ENCODE measurements at places on chromosomes 3 and 15.
A peak's percentile ranks its signal among the peaks of the same experiment; 100 is the strongest.

DNA sequence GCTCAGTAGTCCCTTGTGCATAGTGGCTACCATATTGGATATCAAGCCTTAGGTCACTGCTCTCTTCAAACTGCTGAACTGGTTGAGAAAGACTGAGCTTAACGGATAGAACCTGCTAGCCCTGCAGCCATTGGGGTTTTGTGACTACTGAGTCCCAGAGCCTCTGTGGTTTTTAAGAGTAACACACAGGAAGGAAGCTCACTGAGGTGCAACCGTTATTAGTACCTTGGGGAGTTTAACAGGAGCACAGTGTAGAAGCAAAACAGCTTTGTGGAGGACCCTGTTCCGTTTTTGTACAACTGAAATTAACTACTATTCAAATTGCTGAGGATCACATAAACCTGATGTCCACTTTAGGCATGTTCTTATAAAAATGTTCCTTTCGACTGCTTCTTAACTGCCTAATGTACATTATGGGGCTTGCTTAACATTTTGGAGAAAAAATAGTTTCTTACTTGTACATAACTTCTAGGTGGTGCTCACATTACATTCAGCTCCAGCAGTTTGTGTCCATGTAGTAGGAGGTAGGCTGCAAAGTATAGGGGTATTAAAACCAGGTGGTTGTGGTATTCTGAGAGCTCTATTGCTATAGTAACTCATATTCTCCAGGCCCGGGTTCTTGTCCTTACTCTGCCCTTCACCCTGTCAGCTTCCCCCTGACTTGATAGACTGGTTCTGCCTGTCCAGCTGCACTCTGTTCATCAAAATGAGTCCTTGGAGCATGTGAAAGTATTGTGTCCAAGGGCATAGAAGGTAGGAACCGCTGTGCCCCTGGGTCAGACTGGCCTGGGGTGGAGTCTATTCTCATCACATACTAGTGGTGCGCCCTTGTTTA is 17.3 kb downstream of the PXK start:
- DNase-seq = no peak

DNA sequence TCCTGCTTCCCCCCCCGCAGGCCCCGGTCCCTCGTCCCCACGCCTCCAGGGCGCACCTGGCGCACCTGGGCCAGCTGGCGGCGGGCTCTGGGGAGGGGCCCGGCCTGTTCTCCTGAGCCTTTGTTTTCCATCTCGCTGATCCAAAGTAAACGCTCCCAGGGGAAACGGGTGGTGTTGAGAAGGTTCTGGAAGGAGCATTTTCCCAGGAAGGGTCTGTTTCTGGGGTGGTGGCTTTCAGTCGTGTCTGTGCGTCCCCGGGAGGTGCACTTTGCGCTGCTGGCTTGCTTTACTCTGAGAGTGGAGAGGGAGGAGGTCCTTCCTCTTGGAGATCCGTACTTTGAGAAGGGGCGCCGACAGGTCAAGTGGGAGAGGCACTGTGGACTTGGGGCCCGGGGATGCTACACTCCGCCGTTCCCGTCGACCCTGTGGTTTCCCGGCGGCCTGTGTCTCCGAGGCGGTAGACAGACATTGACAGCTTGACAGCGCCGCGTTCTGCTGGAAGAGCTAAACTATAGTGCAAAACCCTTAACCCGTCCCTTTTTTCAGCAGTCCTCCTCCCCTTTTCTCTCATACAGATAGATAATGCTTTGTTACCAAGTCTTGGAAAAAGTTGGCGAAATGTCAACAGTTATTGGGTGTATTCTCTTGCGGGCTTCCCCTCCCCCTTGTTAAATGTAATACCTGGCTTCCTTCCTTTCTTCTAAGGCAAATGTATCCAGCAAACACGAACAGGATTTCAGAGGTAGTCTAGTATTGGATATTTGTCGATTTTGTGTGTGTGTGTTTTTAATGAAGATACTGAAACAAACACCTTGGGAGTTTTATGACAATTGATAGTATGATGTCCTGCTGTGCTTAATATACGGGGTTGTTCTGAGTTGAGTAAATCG is 6.5 kb downstream of the TPM1 start:
- DNase-seq = peak; percentile 62

DNA sequence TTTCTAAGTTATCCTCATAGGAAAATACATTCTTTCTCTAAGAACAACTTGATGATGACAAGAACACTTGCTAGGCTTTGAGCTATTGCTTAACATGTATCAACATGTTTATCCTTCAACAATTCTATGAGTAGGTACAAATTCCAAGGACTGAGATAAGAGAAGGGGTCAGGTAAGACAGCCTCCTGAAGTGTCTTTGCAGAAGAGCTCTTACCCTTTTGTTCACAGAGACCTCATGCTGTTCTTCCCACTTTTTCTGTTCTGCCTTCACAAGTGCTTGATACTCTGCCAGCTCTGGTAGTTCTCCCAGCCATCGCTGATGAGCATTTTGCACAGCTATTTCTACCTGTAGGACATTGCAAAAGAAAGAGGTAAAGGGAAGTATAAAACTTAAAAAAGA is 50.9 kb downstream of the CEP152 start:
- DNase-seq = no peak

DNA sequence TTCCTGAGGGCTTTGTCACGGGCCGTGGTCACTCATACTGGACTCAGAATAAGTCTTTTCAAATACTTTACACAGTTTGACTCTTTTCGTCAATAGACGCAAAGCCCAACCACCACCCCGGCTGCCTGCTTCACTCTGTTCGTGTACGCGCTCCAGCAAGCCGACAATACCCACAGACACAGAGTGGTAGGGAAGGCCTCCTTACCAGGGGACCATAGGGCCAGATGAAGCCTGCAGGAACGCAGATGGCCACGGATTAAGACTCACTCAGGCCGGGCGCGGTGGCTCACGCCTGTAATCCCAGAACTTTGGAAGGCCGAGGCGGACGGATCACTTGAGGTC is 29.7 kb downstream of the EFCAB12 start:
- peak; percentile 31 for DNase-seq

- no peak for DNase-seq
Measured at GRCh38 chr15:27514526-27514925, 543.5 kb downstream of the GABRG3 start.

GRCh38 chr3:62261121-62261520 is 112.2 kb downstream of the FEZF2 start:
- DNase-seq = no peak

- DNase-seq = no peak
Measured at GRCh38 chr3:154936196-154936595, 143.9 kb upstream of the MME start.

- no peak for DNase-seq
Measured at GRCh38 chr3:51739110-51739509, 32.2 kb downstream of the GRM2 start.

- DNase-seq = no peak
Measured at GRCh38 chr3:117444175-117444574, 734.6 kb downstream of the TUSC7 start.

DNA sequence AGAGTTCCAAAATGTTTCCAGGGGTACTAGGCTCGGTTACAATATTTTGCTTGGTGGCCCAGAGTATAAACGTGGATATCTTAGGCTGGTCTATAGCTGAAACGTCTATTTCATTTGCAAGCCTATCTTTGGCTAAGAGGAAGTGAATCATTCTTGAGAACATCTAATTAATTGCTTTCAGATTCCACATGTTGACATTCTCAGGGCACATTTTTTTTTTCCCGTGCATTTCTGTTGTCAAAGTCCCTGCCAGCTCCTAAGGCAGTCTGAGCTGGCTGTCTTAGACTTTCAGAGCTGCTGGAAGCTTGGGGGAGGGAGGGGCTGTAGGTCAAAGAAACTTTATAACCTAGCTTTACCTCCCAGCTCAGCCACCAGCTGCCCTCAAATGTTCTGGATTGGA is 23.2 kb upstream of the LAMP3 start:
- DNase-seq = peak; percentile 86

DNA sequence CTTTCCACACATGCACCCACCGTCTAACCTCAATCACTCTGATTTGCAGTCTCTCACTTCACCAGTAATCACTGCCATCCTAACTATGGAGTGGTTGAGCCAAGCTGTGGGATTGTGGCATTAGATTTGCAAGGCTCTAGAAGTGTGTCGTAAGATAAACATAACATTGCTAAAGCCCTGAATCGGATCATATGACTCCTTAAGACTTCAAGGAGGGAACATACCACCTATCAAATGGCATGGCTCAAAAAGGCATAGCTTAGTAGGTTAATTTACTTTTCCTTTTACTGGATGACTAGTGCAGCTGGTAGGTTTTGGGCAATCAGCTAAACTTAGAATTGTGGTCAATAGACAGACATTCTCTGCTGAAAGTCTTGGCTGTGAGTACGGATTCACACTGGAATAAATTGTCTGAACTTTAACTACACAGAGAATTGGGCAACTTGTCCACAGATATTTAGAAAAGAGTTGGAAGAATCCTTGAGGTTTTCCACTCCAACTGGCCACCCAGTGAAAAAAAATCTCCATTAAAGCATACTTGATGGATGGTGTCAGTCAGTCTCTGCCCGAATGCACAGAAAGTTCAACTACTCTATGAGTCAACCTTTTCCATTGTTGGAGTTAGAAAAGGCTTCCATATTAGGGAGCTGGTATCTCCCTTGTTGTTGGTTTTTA is 476.7 kb upstream of the CBLB start:
- peak; percentile 100 for DNase-seq

GRCh38 chr3:98829246-98829832 is 66.2 kb downstream of the ST3GAL6 start:
- DNase-seq = no peak

GRCh38 chr15:57385923-57386390 is 9.7 kb downstream of the CGNL1 start:
- no peak for DNase-seq

GRCh38 chr3:113968986-113969385 is 21.2 kb downstream of the ZDHHC23 start:
- peak; percentile 82 for DNase-seq

- peak; percentile 73 for DNase-seq
Measured at GRCh38 chr3:32781211-32781968, 36.4 kb upstream of the TRIM71 start.

- no peak for DNase-seq
Measured at GRCh38 chr3:174505266-174505665, 353.9 kb upstream of the NAALADL2 start.

- peak; percentile 13 for DNase-seq
Measured at GRCh38 chr15:81642451-81642990, 268.5 kb upstream of the TMC3 start.

GRCh38 chr3:170064108-170064507 is 26.3 kb downstream of the GPR160 start:
- no peak for DNase-seq
